ENCODE measurements at places on chromosomes 6 and 20. TPM values are rescaled to one million over a fixed set of nuclear protein-coding genes. Genes with fewer than 3 reads are reported as not detected.

Gene LGSN
- 0.19 TPM for total RNA-seq

Gene TGM2
- total RNA-seq = 1.0 TPM

Gene MAFB
- 1.8 TPM for total RNA-seq

Gene TP53TG5
- total RNA-seq = not detected

GRCh38 chr20:47178851-47179250 is 177.6 kb downstream of the ZMYND8 start:
- no peaks in the 10 kb centered on the region for H3K4me1 ChIP-seq
- DNase-seq = no peak
- H3K36me3 ChIP-seq = no peaks in the 10 kb centered on the region
- H3K27me3 ChIP-seq = no peaks in the 10 kb centered on the region
